ENCODE measurements at places on chromosomes 13 and 19.

DNA sequence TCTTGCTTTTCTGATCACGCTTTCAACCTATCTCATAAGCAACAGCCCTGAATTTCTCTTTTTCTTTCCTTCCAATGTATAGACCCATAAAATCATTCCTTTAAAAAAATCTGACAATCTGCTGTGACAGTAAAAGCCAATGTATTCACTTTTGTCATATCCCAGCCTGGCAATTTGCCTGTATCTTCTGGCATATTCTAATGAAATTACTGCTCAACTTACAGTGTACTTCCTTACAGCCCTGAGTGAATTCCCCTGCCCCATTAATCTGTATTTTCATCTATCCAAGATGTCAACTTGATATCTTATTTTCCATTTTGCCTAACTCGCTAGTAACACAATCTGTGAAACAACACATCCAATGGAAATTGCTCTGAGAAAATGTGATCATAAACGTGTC is 18.0 kb upstream of the SERP2 start:
- DNase-seq = no peak

DNA sequence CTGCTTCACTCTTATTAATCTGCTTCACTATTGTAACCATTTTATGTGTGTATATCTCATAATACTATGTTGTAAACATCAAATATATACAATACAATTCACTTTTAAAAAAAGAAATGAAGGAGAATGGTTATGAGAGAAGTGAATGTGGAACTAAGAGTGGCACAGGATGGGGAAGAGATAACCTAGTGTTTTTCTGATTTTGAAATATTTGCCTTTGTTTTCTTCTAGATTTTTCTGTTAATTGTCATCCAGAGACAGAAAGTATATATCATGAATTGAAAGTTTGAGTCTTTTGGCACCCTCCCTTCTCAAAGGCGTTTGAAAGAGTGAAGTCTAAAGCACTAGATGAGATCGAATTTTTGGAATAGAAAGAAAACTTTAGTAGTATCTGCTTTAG is 2.8 kb downstream of the DNAJC3 start:
- no peak for DNase-seq

DNA sequence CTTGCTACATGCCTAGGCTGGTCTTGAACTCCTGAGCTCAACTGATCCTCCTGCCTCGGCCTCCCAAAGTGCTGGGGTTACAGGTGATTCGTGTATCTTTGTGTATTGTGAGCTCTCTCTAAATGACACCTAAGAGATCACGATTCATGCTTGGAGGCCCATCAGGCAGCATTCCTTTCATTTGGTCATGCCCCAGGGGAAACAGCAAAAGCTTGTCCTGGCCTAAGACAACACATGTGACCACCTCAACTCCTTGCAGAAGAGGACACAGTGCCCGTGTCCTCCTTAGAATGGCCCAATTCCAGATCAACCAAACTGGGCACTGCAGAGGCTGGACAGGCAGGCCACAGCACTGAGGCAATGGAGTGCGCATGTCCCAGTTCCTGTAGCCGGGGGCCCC is 32.5 kb downstream of the ZC3H4 start:
- no peak for DNase-seq

DNA sequence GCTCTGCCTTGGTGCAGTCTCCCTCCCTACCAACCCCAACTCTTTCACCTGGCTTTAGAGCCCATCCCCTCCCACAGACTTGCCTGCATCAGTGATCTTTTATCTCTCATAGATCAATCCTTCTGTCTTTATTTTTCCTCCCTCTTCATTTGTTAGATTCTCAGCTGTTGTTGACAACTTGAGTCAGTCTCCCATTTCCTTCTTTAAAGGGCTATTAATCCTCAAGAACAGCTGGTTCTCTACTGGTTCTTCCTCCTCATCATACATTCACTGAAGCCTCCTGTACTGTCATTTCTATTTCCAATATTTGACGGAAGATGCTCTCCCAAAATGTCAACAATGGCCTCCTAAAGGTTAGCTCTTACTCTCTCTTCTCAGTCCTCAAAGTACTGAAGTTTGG is 408.2 kb downstream of the TBC1D4 start:
- DNase-seq = no peak

DNA sequence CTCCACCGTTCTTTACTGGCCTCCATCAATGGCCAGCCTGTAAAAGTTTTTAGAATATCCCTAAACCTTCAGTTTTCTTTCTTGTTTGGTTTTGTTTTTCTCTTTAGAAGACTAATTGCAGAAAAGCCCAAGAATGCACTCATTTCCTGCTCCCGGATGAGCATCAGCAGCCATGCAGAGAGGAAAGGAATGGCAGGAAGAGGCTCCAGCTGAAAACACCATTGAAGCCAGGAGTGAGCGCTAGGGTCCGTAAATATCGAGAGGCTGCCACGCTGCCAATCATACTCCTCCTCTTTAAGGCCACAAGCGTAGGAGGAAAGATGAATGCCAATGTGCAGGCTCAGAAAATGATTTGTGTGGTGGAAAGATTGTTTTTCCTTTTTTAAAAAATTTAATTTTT is 57.4 kb upstream of the UBE2L5 start:
- DNase-seq = no peak

GRCh38 chr13:48004201-48004600 is 3.1 kb upstream of the SUCLA2 start:
- no peak for DNase-seq

GRCh38 chr13:102907016-102907756 is 61.4 kb downstream of the ERCC5 start:
- no peak for DNase-seq

DNA sequence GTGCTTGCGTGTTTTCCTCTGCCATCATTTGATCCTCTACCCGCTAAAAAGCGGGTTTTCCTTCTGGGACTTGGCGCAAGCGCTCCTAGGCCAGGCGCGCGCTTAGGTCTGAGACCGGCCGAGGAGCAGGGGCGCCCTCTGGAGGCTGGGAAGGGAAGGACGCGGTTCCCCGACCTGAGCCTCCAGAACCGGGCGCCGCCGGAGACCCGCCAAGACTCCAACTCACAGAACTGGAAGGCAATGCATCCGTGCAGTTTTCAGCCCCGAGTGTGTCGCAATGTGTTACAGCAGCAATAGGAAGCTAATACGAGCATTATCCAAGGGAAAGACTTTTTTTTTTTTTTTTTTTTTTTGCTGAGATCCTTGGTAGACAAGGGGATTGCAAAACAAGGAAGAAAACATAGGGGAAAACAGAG is 190.9 kb downstream of the COL4A1 start:
- DNase-seq = no peak

DNA sequence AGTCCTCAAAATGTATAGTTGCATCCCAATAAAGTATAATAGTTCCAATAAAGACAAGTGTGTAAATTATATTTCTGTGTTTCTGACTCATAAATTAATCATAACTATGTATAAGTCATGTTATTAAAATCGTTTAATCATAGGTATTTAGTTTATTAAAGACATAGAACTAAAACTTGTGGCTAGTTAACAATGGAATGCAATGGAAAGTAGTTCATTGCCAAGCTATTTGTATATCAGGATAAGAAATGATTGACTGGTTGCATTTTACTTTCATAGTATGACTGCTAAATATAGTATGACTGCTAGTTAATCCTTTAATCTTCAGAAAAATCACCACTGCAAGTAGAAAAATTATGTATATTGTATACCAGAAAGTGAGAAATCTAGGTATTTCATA is 16.9 kb downstream of the COG3 start:
- DNase-seq = no peak

- no peak for DNase-seq
Observed at GRCh38 chr13:46640843-46641242, 87.9 kb downstream of the LRCH1 start.

DNA sequence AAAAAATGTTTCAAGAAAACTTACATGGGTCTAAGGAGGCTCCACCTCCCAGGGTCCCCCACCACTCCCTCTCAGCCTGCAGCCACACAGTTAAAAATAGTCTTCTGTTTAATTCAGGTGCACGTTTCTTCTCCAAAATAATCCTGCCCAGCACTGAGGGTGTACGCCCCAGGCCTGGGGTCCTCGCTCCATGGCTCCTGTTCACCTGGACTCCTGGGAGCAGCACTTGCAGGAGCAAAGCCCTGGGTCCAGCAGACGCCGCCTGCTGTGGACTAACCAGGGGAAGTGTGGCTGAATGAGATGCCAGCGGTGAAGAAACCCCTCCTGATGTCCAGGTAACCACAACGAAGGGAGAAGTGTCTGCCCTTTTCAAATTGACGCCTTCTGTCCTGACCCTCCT is 41.3 kb upstream of the CD33 start:
- DNase-seq = no peak

DNA sequence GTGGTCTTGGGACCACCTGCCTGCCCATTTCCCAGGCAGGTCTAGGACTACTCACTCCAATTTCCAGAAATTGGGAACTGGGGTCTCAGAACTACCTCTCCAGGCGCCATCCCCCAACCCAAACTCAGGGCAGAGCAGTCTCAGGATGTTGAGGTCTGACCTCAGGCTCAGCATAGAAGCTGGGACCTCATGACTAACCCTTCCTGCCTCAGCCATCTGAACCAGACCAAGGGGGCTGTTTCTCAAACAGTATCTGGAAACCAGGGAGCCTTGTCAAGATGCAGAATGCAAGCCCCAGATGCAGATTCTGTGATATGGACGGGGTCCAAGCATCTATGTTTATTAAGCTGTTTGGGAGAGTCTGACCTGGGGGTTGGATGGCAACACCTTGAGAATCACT is 1.3 kb downstream of the FBXW9 start:
- no peak for DNase-seq

DNA sequence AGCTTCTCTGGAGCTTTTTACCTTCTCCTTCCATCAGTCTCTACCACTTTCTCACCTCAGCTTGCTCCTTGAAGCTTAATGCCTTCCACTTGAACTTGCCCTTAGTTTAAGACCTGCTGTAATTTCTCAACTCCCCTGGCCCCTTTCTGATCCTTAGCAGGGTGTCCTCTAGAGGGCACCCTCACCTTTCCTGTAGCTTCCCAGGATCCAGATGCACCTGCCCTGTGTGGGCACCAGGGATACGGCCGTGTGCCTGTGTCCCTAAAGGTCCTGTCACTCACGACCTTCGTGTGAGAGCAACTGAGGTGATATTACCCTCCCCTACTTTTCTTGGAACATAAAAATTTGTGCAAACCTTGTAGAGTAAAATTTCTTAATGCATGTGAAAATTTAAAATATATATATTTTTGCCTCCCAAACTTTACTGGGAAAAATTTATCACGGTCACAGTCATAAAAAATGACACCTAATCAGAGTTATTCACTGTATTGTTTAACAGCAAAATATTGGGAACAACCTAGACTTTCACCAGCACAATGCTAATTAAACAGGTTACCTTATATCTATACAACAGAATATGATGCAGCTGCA is 46.4 kb downstream of the PSG3 start:
- peak; percentile 10 for DNase-seq

DNA sequence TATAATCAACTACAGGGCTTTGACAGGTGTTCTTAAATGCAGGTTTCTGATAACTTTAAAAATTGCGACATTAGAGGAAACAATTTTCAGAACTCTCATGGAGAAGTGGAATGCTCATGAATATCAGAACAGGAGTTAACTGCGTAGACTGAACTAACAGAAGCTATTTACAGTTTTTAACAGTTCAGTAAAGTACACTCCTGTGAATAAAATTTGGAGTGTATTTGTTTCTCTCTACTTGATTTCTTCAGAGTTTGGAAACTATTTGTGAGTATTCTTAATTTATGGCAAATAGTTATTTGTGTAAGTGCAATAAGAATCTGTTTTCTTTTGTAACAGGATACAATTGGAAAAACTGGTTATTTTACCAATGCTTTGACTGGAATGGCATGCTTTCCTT is 114.4 kb downstream of the TNFRSF19 start:
- no peak for DNase-seq

DNA sequence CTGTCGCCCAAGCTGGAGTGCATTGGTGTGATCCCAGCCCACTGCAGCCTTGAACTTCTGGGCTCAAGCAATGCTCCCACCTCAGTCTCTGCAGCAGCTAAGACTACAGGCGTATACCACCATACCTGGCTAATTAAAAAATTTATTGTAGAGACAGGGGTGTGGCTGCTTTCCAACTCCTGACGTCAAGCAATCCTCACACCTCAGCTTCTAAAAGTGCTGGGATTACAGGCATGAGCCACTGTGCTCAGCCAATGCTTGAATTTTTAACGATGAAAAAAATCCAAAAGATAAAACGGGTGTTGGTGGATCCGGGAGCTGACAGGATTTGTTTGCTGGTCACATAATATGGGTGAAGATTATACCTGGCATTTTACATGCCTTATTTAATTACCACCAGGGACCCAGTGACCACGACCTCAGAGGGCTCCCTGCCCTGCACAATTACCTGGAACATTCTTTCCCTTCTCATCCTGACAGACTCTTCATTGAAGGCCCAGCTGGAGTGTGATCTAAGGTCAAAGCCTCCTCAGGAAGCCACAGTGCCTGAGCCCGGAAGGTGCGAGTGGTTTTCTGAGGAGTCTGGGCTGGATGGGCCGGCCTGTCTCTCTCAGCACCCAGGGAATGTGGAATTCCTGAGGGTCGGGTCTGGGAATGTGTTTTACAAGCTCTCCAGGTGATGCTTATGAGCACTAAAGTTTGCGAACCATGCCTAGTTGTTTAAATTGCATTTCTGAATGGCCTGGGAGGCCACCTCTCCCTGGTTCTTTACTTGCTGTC is 193.3 kb downstream of the USP12 start:
- DNase-seq = no peak

GRCh38 chr13:75839406-75839805 is 203.3 kb downstream of the LMO7 start:
- no peak for DNase-seq

DNA sequence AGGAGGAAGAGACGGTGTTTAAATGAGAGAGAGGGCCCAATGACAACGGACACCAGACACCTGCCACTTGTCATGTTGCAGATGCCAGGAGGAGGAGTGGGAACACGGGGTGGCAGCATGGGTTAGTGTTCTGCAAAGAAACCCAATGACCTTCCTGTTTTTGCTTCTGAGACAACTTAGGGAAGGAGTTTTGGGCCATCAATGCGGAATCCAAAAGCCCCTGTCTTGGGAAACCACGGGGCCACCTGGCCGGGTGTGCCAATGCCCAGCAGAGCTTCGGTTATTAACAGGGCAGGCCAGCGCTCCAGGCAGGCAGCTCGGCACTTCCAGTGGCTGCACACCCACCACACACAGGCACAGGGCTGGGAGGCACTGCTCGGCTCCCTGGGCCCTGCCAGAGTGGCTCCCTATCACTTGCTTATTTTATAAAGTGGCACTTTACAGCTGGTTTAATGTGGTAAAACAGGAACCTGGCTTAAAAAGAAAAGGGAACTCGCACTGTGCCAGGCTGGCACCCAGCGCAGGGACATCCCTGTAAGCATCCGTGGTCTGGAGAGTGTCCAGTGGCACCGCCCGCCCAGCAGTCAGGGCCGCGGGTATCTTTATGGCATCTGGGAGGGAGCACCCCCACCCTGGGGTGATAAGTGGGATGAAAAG is 19.1 kb downstream of the ELL start:
- no peak for DNase-seq

DNA sequence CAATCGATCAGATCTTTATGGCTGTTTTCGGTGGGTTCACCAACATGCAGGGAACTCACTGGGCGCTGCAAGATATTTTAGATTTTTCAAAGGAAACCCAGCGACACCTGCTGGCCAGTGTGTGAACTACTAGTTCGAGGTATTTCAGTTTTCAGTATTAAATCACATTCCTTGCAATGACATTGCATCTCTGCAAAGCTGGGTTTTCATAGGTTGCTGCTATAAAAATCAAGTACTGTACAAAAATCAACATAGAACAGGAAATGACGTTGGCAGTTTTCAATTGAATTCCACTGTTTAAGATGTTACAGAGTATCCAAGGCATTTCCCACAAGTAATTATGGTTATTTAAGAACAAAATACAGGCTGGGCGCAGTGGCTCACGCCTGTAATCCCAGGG is 17.6 kb downstream of the LIG1 start:
- DNase-seq = peak; percentile 64

GRCh38 chr19:50512999-50513745 is 541 bp downstream of the ASPDH start:
- DNase-seq = no peak

All from NCI-H1930 (cell line).